ENCODE measurements at places on chromosomes 7 and 10. TPM values are rescaled to one million over a fixed set of nuclear protein-coding genes. Genes with fewer than 3 reads are reported as not detected.

The POLR2J gene
- total RNA-seq = 109 TPM

The HOXA9 gene
- 0.63 TPM for total RNA-seq

The NODAL gene
- total RNA-seq = not detected

The CTAGE15 gene
- total RNA-seq = not detected

The PDZD7 gene
- total RNA-seq = 1.4 TPM

The SYT15 gene
- total RNA-seq = 2.7 TPM

The VWDE gene
- 0.63 TPM for total RNA-seq

The PDLIM1 gene
- 163 TPM for total RNA-seq

The PTPN20 gene
- 4.3 TPM for total RNA-seq

The ZNF467 gene
- total RNA-seq = 1.6 TPM

The IDI2 gene
- not detected for total RNA-seq

The SUFU gene
- total RNA-seq = 5.9 TPM

The OGA gene
- total RNA-seq = 64.1 TPM

The EPDR1 gene
- 89.0 TPM for total RNA-seq

The DNA2 gene
- total RNA-seq = 9.7 TPM

The NOBOX gene
- total RNA-seq = not detected

The GLCCI1 gene
- total RNA-seq = 1.0 TPM

The OPN1SW gene
- total RNA-seq = not detected

The NEUROG3 gene
- not detected for total RNA-seq

The DNAJC1 gene
- total RNA-seq = 28.8 TPM

The SCART1 gene
- 0.47 TPM for total RNA-seq
